ENCODE measurements at places on chromosomes 4 and X. TPM values are rescaled to one million over a fixed set of nuclear protein-coding genes. Genes with fewer than 3 reads are reported as not detected.

DNA sequence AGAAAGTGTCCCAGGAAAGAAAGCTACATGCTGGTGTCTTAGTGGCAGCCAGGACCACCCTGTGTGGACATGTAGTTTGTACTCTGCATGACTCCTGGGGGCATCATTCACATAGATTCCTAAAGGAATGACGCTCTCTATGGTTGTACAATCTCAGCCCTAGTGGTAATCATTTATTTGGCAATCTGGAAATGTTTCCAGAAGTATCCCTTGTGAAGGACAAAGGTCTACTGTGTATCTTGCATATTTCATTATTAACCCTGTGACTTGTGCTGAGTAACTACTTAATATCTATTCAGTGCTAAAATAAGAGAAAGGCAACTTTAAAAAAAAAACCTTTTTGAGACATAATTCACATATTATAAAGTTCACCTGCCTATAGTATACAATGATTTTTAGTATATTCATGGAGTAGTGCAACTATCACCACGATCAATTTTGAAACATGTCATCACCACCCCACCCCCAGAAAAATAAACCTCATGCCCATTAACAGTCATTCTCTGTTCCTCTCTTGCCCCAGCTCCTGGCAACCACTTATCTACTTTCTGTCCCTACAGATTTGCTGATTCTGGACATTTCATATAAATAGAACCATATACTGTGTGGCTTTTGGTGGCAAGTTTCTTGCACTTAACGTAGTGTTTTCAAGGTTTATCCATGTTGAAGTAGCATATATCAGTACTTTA is 51.7 kb downstream of the SHROOM3 start:
- no peaks in the 10 kb centered on the region for H3K36me3 ChIP-seq
- H3K27ac ChIP-seq: no peak overlapping the region
- H3K4me1 ChIP-seq: no peaks in the 10 kb centered on the region
- no peak for DNase-seq
- H3K4me3 ChIP-seq: no peak overlapping the region
- no peaks in the 10 kb centered on the region for H3K27me3 ChIP-seq

CENPVL1 gene
- total RNA-seq: 1.4 TPM

GRCh38 chr4:20890761-20891160 is 190.5 kb downstream of the PACRGL start:
- H3K27me3 ChIP-seq: no peaks in the 10 kb centered on the region
- H3K36me3 ChIP-seq: no peaks in the 10 kb centered on the region
- H3K4me1 ChIP-seq: no peaks in the 10 kb centered on the region
- DNase-seq: no peak
- no peak overlapping the region for H3K4me3 ChIP-seq

AFM gene
- total RNA-seq: not detected

DNA sequence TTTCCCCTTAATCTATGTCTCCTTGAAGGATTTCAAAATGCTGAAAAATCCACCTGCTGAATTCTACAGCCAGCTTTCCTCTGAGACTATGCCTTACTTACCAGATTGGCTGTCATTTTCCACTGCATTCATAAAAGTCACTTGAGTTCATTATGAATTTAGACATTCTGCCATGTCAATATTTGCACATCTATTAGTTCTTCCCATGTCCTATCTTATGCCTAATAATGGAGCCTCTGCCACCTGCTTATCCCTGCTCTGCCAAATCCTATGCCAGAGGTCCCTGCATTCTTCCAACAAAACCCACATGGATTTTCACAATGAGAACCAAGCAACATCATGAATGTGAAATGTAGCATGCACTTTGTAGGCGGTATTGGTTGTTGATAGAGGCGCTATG is 42.6 kb downstream of the GASK1B start:
- H3K27me3 ChIP-seq: no peaks in the 10 kb centered on the region
- no peak overlapping the region for H3K4me3 ChIP-seq
- DNase-seq: no peak
- H3K27ac ChIP-seq: no peak overlapping the region
- no peaks in the 10 kb centered on the region for H3K4me1 ChIP-seq

HPGD gene
- 1.7 TPM for total RNA-seq

- peaks cover 35% of the 10 kb centered on the region for H3K27me3 ChIP-seq
- H3K36me3 ChIP-seq: no peaks in the 10 kb centered on the region
- no peak for DNase-seq
- peaks cover 9% of the 10 kb centered on the region for H3K4me1 ChIP-seq
- H3K27ac ChIP-seq: no peak overlapping the region
Observed at GRCh38 chr4:24322511-24322910, 261.8 kb downstream of the DHX15 start.

HSFX3 gene
- not detected for total RNA-seq

EFNB1 gene
- total RNA-seq: 46.0 TPM

DNA sequence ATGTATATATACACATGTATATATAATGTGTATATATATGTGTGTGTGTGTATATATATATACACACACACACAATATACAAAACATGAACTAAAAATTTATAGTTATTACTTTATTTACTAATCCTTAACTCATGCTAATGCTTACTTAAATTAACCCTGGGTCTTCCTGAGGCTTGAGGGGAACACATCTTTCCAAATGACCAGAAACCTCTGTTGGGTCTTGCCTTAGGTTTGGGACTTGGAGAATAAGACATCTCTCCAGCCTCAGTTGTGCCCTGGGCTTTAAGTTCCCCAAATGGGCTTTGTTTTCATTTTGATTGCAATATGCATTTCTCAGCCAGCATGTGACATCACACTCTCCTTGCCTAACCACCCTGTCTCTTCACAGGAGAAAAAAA is 7.7 kb downstream of the GEMIN8 start:
- H3K4me1 ChIP-seq: no peaks in the 10 kb centered on the region
- no peak overlapping the region for H3K27ac ChIP-seq
- no peaks in the 10 kb centered on the region for H3K36me3 ChIP-seq
- no peaks in the 10 kb centered on the region for H3K27me3 ChIP-seq
- peak; percentile 6 for DNase-seq

ADH1A gene
- not detected for total RNA-seq

DNA sequence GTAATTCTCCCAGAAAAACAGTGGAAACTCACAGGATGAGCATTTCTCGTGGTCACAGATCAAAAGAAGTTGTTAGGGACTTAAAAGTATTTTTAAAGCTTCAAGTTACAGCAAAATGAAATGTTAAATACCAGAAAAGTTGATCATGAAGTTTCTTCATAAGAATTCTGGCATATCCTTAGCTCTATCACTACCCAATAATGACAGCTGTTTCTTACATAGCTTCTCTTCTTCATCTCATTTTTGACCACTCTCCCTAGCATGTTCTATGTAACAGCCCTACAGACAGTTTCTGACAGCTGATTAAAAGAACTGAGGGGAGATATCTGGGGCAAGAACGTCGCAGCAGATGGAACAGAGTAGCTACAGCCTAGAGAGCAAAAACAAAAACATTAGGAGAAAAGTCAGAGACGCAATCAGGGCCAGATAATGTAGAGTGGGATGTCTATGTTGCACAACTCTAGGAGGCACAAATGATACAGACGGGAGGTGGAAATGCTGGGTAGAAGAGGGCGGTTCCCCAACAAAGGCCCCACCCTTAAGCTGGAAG is 108.7 kb downstream of the CORIN start:
- peak overlapping the region; percentile 24 for H3K27ac ChIP-seq
- no peaks in the 10 kb centered on the region for H3K36me3 ChIP-seq
- H3K27me3 ChIP-seq: no peaks in the 10 kb centered on the region
